ENCODE measurements at places on chromosomes 13 and 19.

DNA sequence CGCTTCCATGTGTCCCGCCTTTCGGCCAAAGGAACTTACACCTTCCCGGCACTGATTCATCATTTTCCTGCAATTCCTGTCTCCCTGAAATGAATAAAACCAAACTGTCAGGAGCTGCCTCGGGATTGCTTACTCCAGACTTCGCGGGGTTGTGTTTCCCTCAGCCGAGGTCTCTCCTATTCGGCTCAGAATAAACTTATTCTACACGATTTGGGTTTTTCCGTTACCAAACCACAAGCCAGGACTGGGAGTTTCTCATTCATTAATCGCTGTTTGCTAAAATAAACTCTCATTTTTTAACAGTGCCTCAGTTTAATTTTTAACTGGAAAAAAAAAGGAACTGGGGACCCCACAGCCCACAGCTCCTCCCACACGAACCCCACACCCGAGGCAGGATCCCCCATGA, 667 bp downstream of the ZNF878 start:
- DNase-seq: no peak

DNA sequence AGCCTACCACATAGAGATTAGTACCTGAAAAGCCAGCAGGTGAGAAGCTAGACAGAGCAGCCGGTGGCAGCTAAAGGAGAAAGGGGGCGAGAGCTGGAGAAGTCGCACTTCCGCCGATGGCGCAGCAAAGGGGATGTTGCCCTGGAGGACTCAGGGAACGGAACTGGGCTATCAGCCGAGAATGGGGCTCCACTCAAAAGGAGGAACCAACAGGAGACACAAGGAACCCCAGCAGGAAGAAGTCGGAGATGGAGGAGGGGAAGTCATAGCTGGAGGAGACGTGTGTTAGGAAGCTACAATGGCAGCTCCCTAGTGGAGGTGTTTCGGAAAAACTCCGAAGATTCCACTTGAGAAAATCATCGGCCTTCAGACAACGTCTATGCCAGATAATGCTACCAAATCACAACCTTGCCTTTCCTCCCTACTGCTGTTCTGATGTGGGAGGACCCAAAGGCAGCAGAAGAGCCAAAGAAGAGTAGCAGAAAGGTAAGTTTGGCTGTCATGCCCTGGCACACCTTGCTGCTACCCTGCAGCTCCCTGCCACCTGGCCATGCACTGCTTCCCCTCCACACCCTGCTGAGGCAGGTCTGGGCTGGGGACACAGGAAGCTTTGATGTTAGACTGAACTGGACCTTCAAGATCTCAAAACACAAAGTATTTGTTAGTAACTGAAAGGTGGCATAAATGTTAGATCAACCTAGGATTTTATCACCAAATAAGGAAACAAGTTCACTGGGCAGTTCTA, 127.9 kb downstream of the DLEU7 start:
- no peak for DNase-seq

DNA sequence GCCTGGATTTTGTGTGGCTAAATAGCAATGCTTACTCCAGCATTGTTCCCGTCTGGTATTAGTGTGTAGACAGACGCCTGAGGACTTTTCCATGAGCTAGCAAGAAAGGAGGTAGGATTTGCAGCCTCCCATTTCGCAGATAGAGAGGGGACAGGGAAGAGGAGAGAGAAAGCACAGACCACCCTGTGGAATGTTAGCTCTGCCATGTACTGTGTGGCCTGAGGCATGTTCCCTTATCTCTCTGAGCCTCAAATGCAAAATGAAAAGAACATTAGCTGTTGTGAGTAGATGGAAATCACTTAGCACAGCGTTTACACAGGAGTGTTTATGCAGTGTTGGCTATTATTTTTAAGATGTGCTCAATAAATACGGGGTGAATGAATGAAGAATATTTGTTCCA, 45.5 kb downstream of the OLFM4 start:
- DNase-seq: no peak

GRCh38 chr13:97583907-97584497, 150.0 kb downstream of the RAP2A start:
- no peak for DNase-seq

- no peak for DNase-seq
Observed at GRCh38 chr13:69050696-69051095, 1056.9 kb upstream of the ATXN8OS start.

DNA sequence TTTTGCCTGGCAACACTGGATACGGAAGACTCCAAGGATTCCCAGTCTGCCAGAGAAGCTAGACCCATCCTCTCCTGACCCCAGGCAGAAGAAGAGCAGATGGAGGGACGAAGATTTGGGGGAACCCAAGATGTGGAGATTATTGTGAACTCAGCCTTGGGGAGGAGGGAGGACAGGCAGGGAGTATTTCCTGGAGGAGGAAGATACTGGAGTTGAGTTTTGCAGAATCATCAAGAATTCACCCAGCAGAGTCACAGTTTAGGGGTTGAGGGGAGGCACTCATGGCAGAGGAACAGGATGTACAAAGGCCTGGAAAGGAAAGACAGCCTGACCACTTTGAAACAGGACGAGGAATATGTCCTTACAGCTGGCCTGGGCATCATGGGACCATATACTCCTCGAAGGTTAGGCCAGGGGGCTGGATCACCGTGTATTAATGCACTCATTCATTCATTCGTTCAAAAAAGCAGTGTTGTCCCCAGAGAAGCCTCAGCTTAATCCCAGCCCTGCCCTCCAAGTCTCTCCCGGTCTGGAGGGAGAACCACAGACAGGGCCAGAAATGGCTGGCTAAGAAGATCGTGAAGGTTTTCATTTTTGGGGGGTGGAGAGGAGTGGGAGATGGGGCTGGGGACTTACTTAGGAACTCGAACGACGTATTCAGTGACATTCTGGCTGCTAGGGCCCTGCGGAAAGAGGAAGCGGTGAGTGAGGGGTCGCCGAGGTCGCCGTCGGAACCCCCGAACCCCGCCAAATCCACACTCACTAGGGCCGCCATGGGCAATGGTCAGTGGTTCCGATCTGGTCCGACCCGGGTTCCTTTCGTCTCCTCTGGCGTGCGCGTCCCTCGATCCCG, 517 bp downstream of the GTF2F1 start:
- no peak for DNase-seq

GRCh38 chr13:31629085-31629780, 110.1 kb upstream of the RXFP2 start:
- DNase-seq: no peak

- no peak for DNase-seq
Observed at GRCh38 chr13:32340914-32341313, 25.6 kb downstream of the BRCA2 start.

- no peak for DNase-seq
Observed at GRCh38 chr13:29270271-29270985, 325.1 kb downstream of the SLC7A1 start.

DNA sequence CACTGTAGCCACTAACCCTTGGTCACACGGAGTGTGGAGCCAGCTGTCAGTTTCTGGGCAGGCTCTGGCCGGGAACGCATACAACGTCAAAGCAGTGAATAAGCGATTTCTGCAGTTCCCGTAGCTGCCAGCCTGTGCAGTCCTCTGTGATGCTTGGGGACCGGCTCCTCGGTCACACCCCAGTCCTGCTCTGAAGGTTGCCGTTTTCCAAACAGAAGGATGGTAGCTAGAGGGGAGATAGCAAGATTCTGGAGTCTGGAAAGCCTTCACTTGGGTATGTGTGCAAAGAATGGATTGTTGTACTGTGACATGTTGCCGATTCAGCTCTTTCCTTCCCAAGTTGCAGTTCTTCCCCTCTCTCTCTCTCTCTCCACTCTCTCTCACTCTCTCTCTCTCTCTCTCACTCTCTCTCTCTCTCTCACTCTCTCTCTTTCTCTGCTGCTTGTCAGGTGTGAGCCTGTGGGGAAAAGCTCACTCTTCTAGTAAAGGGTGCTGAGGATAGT, 38.7 kb upstream of the C1QTNF9 start:
- peak; percentile 68 for DNase-seq

DNA sequence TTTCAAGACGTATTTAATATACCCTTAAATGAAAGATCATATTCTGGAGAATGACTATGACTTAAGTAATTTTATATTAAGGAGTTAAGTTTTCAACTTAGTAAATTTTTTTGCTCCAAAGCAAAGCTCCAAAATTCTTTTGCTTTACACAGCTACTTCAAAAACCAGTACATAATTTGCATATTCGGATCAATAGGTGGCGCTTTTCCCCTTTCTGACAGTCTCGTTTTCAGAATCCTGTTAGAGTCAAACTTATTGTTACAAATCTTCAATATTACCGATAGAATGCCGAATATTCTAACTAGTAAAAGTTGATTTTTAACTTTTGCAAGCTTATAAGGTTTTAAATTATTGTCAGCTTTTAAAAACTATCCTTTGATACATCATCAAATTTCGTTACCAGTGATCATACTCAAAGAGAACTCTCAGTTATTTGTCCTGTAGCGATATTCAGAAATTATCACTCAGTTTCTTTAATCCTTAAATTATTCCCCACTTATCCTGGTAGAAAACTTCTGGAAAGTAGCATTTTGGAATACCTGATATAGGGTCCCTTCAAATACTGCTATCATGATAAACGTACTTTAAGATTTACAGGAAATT, 852.7 kb upstream of the KLHL1 start:
- DNase-seq: no peak

- no peak for DNase-seq
Observed at GRCh38 chr13:24858953-24859352, 95.0 kb downstream of the RNF17 start.

GRCh38 chr13:47233734-47234133, 336.9 kb upstream of the HTR2A start:
- DNase-seq: no peak

GRCh38 chr19:35161434-35161743, 6.9 kb downstream of the FXYD5 start:
- no peak for DNase-seq

DNA sequence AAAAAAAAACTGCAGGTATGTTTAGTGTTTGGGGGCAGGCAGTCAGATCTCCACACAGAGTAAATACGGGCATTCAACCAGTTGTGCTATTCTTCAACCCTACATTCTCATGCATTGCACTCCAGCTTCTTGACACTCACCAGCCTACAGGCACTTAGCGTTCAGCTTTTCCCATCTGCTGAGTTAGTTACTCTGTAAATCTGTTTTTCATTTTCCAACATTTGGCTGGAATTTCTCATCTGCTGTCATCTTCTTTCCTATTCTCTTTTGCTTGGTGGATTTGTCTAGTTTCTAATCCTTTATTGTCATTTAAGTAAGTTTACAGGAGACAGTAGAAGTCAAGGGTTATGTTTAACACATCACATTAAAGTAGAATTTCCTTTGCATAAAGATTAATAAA, 1318.9 kb downstream of the OLFM4 start:
- no peak for DNase-seq

- no peak for DNase-seq
Observed at GRCh38 chr19:47560999-47561398, 11.9 kb downstream of the ZNF541 start.

Data from stimulated activated CD4-positive, alpha-beta T cell treated with anti-CD3 and anti-CD28 coated beads, Interleukin-15, amount 100 ng/mL, for 24 hours (primary cell).